Head of caudate nucleus (tissue), 42 donors: ENCODE measurements at places on chromosomes 5 and 9.

DNA sequence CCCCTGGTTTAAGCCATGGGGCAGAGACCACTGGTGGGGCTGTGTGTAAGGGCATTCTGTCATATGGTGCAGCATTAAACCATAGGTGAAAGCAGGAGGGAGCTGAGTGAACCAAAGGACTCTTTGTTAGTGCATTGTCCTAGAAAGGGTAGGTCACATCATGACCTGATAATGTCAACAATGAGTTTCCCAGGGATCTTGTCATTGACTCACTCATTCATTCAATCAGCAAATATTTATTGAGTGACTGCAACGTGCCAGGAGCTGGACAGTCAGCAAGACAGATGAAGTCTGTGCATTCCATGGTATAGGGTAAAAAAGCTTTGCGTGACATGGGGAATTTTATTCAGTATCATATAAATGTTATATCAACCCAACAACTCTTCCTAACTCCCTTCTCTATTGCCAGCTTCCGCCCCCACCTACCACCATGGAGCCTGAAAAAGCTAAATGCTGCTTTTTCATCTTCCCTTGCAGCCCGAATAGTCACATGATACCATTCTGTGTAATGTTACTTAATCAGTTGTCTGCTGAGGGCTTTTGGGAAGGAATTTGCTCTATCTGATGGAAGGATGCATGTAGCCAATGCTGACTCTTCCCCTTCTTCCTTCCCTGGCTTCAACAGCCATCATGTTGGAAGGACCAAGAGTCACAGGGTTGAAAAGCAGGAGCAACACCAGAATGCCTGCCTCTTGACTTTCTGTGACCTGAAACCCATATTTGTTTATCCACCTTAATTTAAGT, 11.5 kb upstream of the OTULINL start:
- no peak for DNase-seq

DNA sequence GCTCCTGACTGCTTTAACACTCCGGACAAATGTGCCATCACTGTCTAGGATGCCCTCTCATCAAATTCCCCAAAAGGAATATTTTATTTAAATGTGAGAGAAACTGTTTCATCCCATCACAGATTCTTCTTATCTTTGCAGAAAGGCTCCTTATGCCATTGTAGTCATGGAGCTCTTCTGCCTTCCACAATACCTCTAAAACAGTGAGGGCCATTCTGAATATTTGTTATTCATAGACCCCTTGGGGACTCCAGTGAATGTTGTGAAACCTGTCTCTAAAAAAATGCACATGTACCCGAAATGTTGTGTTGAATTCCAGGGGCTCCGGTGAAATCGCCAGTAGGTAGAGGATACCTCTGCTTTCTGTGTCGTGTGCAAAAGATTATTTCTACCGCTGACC, 176.9 kb downstream of the RORB start:
- no peak for DNase-seq

- DNase-seq, result no peak
These were observed 18.2 kb upstream of the DAB2IP start for GRCh38 chr9:121633119-121633714.

- DNase-seq, result no peak
These were observed 20.2 kb downstream of the S100Z start for GRCh38 chr5:76870046-76870445.

GRCh38 chr9:133569891-133570690, 35.6 kb downstream of the ADAMTSL2 start:
- no peak for DNase-seq

DNA sequence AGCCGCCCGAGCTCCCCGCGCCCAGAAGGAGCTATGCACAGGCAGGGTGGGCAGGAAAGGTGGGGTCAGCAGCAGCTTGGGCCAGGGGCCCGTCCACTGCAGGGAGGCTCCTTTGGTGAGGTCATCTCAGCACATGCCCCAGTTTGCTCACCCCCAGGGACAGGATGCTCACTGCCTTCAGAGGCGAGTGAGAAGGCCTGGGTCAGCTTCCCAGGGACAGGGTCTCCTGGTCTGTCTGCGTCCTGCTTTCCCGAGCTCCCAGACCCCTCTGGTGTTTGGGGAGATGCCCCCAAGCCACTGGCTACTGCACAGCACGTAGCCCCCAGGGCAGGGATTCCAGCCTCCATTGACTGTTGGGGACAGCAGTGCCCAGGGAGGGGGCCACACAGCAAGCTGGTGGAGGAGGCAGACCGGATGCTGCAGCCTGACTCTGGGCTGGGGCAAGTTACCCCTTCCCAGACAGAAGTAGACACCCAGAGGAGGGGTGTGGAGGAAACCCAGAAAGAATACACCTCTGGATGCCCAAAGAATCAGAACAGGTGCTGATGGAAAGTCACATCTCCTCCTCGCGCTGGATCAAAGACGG, 581 bp upstream of the SARDH start:
- peak; percentile 4 for DNase-seq
